ENCODE measurements at places on chromosomes 2 and 18.

DNA sequence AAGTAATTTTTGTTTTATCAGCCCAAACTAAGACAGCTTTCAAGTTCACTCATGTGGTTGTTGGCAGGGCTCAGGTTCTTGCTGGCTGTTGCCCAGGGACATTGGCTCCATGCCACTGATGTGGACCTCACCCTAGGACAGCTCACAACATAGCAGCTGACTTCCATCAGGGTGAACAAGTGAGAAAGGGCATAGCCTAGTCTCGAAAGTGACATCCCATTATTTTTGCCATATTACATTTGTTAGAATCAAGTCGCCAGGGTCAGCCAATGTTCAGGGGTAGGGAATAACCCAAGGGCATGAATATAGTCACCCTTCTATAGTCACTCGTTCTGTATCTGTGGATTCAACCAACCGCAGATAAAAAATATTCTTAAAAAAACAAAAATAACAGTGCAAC is 10.7 kb upstream of the CWC22 start:
- DNase-seq, result no peak

- DNase-seq, result no peak
Observed at GRCh38 chr18:21803495-21803894, 62.9 kb downstream of the MIB1 start.

DNA sequence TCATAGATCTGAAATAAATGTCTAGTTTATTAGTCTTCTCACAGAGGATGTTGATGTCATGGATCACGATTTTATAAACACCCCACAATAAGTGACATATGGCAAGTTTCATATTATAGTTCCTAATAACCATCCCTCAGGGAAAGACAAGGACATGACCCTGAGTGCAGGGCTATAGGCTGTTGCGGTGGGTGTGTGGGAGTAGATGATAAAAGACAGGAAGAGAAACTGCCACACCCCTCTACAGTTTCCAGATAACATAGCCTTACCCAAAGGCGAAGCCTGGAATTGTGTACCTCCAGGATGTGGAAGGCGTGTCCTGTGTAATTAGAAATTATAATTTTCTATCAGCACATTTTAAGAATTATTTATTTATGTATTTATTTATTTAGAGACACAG is 2.4 kb upstream of the NEDD4L start:
- DNase-seq, result no peak

DNA sequence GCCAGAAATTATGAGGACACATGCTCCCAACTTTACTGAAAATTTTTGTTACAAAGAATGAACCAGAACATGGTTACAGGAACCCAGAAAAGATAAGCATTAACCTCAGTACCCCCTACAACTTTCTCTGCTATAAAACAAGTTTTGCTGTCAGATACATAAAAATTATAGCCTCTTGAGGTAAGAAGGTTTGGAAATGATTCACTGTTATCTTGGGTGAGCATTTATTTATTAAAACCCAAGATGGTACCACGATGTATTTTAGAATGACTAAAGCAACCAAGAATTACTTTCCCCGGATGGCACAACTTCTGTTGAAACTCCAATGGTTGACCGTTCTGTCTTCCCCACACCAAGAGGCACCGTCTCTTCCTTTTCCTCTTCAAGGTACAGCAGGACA is 72.9 kb downstream of the RBMS1 start:
- no peak for DNase-seq

DNA sequence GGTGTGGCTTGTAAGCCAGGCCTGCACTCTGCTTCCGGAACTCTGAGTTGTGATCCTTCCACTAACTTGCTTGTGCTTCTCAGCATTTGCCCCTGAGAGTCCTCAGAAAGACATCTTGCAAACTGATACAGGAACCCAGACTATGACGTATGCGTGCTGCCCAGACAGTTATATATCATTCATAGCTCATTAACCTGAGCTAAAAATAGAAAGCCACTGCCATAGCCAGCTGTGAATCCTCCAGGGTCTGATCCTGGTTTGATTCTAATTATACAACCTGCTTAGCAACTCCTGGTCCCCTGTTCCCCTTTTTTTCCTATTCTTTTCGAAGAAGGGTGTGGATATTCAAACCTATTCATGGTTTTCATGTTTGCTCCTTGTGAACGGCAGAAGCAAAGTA is 63.7 kb downstream of the MARCHF4 start:
- no peak for DNase-seq

DNA sequence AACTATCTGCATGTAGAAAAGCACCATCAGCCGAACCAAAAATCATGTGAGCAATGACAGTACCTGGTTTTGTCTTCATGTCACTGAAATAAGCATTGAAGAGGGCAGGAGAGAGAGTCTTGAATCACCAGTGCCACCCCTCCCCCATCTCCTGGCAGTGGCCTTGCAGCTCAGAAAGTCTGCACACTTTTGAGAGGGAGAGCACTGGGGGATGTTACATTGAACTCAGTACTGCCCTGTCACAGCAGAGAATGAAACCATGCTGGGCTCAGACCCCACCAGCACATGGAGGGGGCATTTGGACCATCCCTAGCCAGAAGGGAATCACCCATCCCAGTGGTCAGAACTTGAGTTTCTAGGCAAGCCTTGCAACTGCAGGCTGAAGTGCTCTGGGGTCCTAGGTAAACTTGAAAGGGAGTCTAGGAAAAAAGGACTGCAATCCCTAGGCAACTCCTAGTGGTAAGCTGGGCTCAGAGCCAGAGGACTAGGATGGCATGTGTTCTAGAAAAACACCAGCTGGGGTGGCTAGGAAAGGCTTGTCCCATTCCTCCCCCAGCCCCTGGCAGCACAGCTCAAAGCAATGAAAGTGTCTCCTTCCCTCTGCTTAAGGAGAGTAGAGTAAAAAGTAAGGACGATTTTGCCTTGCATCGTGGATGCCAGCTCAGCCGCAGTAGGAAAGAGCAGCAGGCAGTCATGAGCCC is 259.9 kb upstream of the MYT1L start:
- DNase-seq, result no peak

- DNase-seq, result no peak
Observed at GRCh38 chr2:223027442-223027841, 24.5 kb upstream of the KCNE4 start.

DNA sequence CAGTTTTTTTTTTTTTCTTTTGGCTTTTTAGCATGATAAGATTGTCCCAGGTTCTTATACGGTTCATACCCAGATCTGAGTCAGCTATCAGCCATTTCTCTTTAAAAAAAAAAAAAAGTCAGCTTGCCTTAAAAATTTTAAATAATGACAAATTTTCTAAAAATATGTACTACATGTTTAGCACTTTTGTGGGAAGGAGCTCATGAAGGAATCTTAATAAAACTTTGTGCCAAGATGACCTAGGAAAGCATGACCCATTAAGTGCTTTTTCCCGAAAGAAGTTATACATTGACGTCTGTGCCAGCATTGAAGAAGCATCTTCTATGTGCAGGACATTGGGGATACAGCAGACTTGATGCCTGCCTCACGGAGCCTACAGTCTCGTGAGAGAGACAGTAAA is 4.5 kb upstream of the RBMS1 start:
- no peak for DNase-seq

GRCh38 chr2:193943406-193943960 is 1713.5 kb upstream of the SLC39A10 start:
- no peak for DNase-seq

GRCh38 chr18:7017013-7017412 is 100.6 kb downstream of the LAMA1 start:
- no peak for DNase-seq

- no peak for DNase-seq
Observed at GRCh38 chr2:218853766-218854165, 5.8 kb upstream of the WNT6 start.

DNA sequence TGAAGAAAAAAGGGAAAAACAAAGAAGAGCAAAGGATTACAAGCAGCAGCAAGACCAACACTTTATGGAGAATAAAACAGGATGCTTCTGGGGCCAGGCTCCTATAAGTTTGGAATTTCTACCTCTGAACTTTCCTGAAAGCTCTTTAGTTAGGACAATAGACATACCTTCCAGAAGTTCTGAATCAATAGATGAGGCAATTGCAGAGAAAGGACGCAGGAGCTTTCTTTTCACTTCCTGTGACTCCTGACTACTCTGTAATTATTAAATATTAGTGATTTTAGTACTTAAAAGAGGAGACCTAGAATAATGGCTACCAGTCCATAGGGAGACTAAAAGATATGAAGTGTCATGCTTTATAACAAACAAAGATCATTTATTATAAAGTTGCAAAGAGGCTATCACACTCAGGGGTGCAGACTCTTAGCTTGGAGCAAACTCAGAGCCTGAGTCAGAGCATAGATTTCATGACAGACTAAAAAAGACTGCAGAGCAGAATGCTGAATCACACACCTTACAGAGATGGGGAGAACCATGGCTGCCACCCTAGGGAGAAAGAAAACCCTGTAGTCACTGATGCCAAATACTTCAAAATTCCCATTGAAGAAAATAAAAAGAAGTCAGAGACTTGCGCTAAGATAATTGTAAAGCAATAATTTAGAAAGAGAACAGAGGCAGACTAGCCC is 52.5 kb upstream of the FAM136A start:
- DNase-seq, result no peak

- DNase-seq, result no peak
Observed at GRCh38 chr18:58691256-58691655, 20.0 kb downstream of the MALT1 start.

- no peak for DNase-seq
Observed at GRCh38 chr2:49901202-49902065, 747.1 kb upstream of the FSHR start.

GRCh38 chr2:70580352-70580751 is 26.7 kb upstream of the TGFA start:
- no peak for DNase-seq

GRCh38 chr18:49225160-49225559 is 235.3 kb downstream of the DYM start:
- DNase-seq, result no peak

- no peak for DNase-seq
Observed at GRCh38 chr2:218882461-218882816, 1.8 kb downstream of the WNT10A start.

DNA sequence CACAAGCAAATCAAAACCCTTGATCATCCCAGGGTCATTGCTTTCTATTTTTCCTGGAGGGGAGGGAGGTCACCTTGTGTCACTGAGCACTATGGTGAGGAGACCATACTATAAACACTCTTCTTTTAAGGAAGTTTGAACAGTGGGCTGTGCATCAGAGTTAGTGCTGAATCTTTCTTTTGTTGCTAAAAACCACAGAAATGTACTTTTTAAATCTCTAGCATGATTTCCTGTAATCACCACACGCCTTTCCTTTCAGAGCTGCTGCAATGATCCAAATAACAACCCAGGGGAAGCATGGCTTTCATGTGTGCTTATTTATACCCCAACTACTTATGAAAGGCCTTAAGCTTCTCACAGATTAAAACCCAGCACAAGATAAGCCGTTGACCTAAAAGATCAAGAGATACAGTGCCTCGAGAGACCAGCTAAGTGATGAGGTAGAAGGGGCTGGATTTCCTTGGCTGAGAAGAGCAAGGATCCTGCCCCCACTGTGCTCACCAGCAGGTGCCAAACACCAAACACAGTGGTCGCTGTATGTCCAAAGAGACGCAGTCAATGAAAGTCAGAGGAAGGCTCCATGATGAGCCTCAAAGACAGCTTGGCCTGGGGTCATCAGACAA is 34.7 kb downstream of the TRABD2A start:
- no peak for DNase-seq

Data from stimulated activated CD8-positive, alpha-beta memory T cell treated with anti-CD3 and anti-CD28 coated beads, Interleukin-7, amount 100 ng/mL, for 1 hour (primary cell).